Stimulated activated CD4-positive, alpha-beta T cell treated with anti-CD3 and anti-CD28 coated beads, Interleukin-15, amount 100 ng/mL, for 48 hours (primary cell): ENCODE measurements at places on chromosomes 16 and 17.
A peak's percentile ranks its signal among the peaks of the same experiment; 100 is the strongest.

DNA sequence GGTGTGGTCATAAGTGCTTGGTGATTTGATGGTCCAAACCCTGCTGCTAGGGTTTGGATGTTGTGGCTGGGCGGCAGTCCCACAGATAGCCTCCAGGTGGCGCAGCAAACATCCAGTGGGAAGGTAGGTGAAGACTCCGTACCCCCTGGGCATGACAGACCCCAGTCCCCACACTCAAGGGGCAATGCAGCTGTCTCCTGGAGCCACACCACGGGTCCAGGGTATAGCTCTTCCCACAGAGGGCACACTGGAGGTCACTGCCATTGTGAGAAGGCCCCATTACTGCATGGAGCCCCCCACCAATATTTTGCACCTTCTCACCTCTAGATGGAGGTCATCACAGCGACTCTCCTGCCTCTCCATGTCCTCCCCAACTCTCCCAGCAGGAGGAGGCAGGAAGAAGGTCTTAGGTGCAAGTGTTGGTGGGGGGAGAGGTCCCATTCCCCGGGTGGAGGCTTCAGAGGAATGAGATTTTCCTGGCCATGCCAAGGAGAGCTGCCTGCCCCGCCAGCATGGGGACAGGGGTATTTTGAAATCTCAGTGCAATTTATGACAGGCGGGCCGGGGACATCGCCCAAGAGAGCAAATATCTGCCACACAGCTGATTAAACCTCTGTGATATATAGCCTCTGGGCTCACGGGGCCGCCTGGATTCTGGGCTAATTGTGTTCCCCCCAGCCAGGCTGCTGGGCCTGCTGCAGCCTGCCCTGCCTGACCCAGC, 17.1 kb upstream of the C17orf113 start:
- DNase-seq, result peak; percentile 67

DNA sequence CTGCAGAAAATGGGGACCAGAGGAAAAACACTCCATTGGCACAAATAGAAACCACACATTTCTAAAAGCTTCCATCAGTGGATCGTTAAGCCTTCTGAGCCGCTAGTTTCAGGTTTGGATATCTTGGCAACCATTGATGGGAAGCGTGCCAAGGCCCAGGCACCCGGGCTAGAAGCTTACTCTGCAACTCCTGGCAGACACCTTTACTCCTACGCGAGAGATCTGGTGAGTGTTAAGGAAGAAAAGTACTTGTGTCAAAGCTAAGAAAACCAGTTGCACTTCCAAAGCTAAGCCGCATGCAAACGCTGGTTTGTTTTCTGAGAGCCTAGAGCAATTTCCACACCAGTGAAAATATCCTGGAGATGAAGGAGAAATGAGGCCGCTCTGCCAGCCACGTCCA, 472.4 kb downstream of the PMP22 start:
- DNase-seq, result no peak

DNA sequence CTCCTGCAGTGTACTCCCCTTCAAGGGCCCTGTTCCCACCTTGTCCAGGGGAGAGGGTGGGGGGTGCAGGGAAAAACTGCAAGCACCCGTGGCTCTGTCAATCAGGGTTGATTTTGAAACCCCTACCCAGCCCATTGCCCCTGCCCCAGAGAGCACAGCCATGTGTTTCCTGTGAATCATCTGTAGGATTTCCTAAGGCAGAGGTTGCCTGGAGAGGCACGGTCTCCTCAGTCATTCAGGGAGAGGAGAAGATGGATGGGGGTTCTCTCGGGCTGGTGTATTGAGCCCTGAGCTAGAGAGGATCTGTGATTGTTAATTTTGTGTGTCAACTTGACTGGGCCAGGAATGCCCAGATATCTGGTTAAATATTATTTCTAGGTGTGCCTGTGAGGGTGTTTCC, 3.5 kb upstream of the AGRP start:
- DNase-seq, result no peak

- peak; percentile 41 for DNase-seq
These were observed at the start of gene DUS1L for GRCh38 chr17:82065638-82066303. TSS of gene DUS1L (minus strand) at chr17:82065804. CDS start at chr17:82065059, 745 bp downstream.

GRCh38 chr17:28579526-28579925, 2.8 kb upstream of the ALDOC start:
- DNase-seq, result no peak

DNA sequence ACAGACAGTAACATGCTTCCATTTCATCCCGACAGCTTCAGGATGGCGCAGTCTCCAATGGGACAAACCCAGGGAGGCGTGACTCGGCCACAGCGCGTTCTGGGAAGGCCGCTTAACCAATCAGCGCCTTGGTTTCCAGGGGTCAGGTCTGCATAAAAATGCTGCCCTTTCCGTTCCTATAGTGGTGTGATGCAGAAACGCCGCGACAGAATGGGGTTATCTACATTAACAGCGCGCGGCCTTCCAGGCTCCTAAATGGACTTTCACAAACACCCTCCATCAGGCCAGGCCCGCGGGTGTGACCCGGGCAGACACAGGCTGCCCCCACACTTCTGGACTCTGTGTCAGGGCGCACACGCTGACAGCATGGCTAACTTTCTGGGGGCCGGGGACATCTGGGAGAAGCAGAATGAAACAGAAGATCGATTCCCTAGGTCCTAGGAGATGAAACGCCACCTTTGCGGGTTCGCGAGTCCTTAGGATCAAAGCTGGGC, 792 bp downstream of the TMEM231 start:
- no peak for DNase-seq

DNA sequence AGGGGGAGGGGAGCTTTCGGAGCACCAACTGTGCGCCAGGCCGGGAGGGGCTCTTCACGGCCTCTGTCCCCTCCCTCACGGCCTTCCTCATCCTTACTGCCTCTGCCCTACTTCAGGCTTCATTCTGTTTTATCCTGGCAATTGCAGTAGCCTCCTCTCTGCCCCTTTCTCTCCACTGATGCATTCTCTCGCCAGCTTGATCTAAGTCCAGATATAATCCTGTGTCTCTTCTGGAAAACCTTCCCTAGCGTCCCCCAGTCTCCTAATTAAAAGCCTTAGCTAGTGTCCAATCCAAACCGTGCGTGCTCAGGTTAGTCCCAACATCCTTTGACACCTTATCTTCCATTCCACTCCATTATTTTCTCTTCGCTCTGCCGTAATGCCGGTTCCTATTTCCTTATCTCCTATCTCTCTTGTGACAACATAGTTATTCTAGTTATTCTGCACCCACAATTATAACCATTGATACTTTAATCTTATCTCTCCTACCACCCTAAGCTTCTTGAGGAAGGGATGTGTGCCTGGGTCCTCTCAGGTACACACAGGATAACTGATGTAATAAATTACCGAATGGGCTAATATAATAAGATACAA, 869 bp downstream of the ZNF48 start:
- DNase-seq, result no peak

DNA sequence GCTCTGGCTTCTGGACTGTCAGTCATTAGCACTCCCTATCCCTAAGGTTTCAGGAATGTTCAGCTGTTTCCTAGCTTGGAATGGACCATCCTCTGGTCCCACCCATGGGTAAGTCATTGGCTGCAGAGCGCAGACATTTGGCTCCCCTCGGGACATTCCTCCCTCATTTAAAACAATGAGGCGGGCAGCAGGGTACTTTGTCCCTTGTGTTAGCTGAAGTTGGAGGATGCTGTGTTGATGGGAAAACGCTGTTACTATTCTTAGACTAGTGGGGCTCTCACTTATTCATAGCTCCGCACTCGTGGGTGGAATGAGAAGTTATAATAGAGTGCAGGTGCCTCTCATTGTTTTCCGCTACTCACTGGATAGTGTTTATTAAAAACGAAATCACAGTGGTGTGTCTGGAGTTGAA, 673.8 kb downstream of the WWOX start:
- no peak for DNase-seq

DNA sequence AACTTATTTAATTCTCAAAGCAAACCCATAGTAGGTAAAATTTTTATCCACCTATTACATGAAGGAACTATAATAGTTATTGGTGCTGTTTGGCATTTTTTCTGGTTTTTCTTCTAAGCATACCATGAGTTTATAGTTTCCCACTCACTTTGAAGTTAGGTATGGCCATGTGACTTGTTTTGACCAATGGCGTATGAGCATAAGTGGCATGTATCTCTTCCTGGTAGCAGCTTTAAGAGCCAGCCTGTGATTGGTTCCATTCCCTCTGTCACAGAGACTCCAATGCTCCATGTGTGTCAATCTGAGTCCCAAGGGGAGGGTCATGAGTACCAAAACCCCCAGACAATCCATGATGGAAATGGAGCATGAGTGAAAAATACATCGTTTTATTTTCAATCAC, 282.9 kb upstream of the N4BP1 start:
- DNase-seq, result no peak

GRCh38 chr16:80806927-80807340, 2.5 kb upstream of the CDYL2 start:
- DNase-seq, result peak; percentile 39

GRCh38 chr17:58371300-58371950, 19.4 kb upstream of the SUPT4H1 start:
- no peak for DNase-seq

- DNase-seq, result no peak
These were observed 334.8 kb downstream of the MAF start for GRCh38 chr16:79265701-79266100.

DNA sequence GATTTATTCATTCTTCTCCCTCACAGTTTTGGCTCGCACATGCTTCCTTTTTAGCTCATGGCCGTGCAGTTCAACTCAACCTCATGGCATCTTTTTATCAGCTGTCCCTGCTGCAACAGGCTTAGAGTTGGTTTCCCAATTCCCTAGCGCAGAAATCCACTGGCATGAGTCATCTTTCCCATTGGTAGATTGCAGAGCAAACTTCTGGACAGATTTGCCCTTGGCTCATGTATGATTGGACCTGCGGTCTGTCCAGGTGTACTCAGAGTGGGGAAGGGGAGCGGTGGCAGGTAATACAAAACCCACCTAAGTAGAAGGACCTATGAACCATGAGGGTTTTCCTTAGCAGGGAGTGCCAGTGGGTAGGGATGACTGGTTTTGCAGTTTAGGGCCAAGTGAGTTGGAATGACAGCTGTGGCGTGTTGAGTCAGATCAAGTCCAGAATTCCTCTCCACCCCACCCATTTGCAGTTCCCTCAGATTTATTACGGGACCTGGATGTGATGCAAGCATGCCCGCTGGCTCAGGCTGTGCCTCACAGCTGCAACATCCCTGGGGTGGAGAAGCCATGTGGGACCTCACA, 584.7 kb downstream of the WWOX start:
- DNase-seq, result no peak

GRCh38 chr16:1010251-1010650, 28.7 kb downstream of the SOX8 start:
- no peak for DNase-seq

DNA sequence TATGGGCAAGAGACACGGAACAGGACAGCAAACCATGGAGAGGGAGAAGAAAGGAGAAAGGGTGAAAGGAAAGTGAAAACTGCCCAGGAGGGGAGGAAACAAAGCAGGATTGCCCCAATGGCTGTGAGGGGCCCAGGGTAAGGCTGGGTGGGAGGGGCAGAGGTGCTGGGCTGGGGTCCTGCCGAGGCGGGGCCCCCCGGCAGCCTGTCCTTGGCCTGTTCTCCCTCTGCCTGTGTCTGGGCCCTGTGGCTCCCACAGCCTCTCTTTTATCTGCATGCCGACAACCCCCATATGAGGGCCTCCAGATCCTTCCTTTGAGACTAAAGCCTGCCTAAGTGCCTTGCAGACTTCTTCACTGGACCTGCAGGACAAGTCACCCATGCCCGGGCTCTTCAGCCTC, 15.5 kb downstream of the ZNHIT3 start:
- no peak for DNase-seq

GRCh38 chr16:73285436-73286201, 237.7 kb upstream of the ZFHX3 start:
- no peak for DNase-seq

- DNase-seq, result no peak
These were observed 223.9 kb downstream of the TANC2 start for GRCh38 chr17:63189930-63190329.

GRCh38 chr16:67108931-67109406, 772 bp upstream of the PHAF1 start:
- DNase-seq, result no peak

- DNase-seq, result no peak
These were observed 7.3 kb upstream of the DDX52 start for GRCh38 chr17:37650419-37651003.

GRCh38 chr16:80984124-80984892, 22.4 kb downstream of the CMC2 start:
- no peak for DNase-seq

DNA sequence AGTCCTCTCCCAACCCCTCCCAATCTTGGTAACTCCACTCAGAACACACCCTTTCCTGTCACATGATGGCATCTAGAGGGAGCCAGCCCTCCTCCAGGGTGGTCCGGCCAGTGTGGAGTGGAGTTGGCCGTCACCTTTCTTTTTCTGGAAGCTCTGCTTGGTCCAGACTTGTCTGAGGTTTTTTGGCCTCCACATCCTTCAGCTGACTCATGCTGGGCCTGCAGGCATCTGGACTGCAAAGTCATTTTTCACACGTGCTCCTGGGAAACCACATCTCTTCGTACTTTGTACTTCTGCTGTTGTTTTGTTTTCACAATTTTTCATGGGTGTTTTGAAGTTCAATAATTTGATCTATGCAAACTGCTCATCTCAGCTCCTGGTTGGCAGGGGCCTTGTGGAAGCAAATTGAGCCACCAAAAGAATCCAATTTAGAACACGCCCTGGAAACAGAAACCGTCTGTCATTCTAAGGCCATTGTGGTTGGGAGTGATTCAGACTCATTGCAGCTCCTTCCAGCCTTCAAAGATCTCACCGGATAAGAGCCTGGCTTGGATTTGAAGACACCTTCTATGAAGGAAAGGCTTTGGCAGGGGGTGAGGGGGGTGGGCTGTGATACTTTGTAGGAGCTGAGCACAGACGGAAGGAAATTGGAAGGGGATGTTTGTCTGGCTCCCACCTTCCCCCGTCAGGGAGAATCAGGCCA, 42.4 kb upstream of the NF1 start:
- no peak for DNase-seq

GRCh38 chr16:80500116-80500859, 40.5 kb upstream of the DYNLRB2 start:
- no peak for DNase-seq

DNA sequence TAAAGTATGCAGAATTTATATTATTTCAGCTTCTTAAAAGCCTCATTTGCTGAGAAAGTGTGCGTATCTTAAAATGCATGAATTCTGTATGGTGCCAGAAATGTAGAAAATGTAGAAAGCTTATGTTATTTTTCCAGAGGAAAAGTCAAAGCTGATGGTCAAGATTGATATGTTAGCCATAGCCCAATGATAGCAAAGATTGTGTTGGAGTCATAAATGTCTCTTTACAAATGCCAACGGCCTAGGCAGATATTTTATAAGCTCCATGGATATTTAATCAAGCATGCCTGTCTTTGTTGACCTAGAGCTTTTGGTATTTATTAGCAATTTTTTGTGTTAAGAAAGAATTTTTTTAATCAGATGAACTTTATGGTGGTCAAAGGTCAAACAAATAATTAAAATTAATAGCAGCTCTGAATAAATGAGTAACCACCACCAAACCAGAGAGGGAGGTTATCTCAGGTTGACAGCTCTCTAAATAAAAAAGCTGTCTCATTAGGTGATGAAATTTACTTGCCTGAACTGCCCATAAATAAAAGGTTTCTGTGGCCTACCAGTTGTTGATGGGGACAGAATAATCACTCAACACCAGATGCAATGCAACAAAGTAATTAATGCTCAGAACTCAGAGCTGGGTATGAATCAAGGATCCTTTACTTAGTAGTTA, 28.5 kb downstream of the CLEC3A start:
- no peak for DNase-seq
